ENCODE measurements at places on chromosomes 5 and 9. TPM values are rescaled to one million over a fixed set of nuclear protein-coding genes. Genes with fewer than 3 reads are reported as not detected.

- no peak for DNase-seq
Observed at GRCh38 chr5:75611311-75612225, at the start of gene ANKDD1B. TSS of gene ANKDD1B (plus strand) at chr5:75611453. CDS start at chr5:75611635, 182 bp downstream.

GRCh38 chr5:54876-55569 lies 36.9 kb upstream of the PLEKHG4B start:
- DNase-seq, result no peak

DNA sequence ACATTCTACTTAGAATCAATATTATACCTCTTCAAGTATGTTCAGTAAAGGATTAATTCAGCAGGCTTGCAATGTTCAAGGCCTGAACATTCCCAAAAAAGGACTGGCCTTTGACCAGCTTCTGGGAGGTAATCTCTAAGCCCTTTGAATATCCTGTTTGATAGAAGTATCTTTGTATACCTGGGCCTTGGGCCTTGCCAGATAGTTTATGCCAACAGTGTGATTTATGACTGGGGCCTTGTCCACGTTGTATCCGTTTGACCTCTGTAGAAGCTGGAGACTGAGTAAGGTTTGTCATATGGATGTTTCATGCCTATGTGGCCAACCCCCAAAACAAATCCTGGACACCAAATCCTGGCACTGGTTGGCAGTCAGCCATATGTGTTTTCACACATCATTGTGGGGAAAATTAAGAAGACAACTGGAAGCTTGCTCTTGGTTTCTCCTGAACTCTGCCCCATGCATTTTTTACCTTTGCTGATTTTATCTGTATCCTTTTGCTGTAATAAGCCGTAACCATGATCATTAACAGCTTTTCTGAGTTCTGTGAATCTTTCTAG lies 92.1 kb downstream of the RMI1 start:
- no peak for DNase-seq

- DNase-seq, result no peak
Observed at GRCh38 chr5:64417390-64417789, 88.4 kb upstream of the RGS7BP start.

Gene DOCK2
- total RNA-seq, result 0.20 TPM

Gene SPINK4
- not detected for total RNA-seq
